NCI-H748 treated with DMSO at 0.1 percent for 48 hours (cell line): ENCODE measurements at places on chromosomes 5 and 9.

DNA sequence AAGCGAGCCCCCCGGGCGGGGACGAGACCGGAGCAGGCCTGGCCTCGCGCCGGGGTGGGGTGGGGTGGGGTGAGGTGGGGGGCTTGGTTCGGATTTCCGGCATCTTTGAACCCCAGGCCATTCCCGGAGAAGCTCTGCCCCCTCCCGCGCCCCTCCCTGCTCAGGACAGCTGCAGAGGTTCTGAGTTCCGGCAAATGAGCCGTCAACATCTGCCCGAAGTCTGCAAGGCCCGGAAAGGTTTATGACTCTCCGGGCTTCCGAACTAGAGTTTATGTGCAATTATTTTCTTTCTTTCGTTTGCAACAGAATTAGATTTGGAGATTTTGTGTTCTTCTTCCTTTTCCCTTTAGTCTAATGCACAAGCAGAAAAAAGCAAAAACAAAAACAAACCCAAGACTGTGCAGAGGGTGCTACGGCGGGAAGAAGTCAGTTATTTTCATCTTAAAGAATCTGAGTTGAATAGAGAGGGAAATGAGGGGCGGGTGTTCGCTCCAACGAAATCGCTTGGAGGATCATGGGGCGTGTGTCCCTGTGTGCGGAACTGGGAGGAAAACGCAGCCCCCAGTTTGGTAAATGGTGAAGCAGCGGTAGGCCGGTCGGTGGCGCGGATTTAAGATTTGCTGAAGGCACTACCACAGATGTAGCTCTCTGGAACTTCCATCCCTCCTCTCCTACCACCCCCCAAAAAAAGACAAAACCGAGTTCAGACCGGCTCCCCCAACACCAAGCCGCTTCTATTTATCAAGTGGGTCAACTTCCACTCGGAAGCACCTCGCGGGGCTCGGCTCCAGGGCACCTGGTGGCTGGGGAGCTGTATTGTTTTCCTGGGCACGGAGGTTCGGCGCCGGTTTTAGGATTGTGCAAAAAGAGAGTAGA is 4.8 kb downstream of the LHX2 start:
- no peak for DNase-seq

DNA sequence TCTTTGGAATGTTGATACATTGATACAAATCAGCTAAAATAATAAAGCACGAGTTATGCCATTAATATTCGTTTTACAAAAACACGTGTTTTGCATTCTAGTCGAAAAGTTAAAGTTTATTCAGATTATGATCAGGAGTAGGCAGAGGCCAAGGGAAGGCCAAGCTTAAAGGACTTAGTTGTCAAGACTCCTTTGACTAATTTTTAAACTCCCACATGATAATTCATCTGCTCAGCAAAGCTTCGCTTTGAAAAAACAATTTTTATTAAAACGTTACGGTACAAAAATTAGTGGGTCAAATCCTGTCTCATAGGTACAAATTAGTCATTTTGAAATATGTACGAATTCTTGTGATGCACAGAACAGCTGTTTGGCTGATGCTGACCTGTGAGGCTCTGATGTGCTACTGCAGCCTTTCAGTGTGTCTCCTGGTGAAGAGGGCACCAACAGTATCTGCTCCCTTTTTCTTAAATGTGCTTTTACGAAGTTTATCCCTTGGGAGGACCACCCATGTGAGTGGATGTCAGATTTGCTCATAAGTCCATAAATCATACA is 23.0 kb upstream of the NR3C1 start:
- DNase-seq = no peak

- no peak for DNase-seq
Measured at GRCh38 chr5:104845541-104845940, 1283.0 kb upstream of the NUDT12 start.

GRCh38 chr5:176500511-176500910 is 36.7 kb downstream of the RNF44 start:
- no peak for DNase-seq

GRCh38 chr5:170896779-170897178 is 35.0 kb downstream of the RANBP17 start:
- no peak for DNase-seq

DNA sequence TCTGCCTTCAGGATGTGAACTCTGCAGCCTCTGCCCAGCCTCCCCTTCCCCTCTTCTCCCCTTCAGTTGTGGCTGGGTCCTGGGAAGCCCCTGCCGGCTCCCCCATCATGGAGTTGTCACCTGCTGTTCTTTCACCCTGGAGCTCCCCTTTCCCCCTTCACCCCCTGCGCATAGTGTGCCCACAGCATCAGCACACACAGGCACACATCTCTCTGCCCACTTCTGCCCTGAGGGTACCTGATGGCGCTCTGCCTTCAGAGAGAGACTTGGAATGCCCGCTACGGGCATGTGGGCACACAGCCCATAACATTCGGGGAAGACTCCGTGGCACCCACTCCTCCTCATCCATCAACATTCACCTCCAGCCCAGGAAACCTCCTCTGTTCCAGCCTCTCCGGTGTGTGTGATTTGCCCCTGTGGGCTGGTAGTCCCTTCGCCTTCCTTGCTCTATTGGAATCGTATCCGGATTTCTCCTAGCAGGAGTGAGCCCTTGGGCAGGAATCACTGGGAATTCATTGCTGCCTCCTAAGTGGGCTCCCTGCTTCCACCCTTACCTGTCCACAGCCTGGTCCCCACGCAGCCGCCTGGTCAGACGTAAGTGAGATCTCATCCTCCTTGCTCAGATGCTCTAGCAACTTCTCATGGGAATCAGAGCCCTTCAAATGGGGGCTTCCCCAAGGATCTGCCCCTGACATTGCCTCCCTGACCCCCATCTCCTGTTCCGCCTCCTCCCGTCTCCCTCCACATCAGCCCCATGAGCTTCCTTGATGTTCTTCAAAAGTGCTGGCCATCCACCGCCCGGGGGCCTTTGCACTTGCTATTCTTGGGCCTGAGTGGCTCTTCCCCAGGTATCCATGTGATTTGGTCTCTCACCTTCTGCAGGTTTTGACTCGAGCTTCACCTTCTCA is 61.5 kb upstream of the CTSL start:
- no peak for DNase-seq

DNA sequence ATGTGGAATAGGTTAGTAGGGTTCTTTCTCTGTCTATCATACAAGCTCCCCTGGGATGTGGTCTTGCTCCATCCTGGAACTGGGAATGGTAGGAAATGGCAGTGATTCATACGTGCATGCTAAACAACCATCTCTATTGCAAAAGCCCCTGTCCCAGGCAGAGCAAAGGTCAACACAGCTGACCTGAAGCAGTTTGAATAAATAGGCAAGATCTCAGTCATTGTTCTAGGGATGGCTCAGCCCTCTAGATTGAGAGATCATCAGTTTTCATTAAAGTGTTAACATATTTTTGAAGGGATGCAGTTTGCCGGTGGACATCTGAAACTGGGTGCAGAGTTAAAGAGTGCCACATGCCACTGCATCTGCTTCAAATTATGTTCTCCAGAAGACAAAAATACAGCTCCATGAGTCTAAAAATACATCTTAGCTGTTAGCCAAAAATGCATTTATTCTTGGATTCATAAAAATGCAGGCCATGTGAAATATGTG is 224.1 kb downstream of the ESM1 start:
- DNase-seq = no peak

GRCh38 chr9:114318416-114318815 is 4.5 kb upstream of the ORM1 start:
- DNase-seq = no peak

DNA sequence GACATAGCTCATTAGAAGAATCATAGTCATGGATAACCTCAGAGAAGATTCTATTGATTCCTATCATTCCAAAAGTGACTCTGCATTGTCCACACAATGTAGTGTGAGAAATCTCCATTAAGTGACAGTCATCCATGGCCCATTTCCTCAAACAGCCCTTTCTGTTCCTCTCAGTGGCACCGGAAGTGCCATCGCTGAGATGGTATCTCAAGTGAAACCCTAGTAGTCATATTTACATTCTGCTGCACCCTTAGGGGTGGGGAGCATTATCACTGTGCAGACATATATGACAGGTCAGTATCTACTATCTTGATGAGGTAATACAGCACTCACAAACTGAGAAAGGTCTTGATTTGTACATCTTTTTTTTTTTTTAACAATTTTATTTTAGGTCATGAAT is 55.4 kb upstream of the MIER3 start:
- no peak for DNase-seq

DNA sequence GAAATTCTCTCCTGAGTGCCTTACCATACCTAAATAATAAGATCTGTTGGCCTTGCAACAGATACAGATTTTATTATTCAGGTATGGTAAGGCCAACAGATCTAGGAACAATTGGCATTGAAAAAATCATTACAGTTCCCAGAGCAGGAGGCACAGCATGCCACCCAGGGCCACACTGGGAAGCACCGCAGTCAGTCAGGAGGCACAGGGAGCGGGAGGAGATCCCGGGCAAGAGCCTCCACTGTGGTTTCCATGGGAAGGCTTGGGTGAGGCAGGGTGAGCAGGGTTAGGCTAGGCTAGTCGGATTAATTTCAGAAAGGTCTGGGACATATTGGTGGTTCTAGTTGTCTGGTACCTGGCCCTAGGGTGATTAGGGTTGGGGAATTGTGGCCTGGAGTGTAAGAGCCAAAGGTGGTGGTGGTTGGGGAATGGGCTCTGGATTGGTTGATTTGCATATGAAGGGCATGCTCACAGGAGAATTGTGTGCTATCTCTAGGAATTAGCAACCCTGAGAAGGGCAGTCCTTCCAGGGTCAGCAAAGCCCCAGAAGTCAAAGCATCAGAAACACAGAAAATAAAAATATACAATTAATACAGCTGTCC is 111.4 kb downstream of the PDE8B start:
- DNase-seq = no peak

- no peak for DNase-seq
Measured at GRCh38 chr5:63127054-63127453, 548.4 kb downstream of the LRRC70 start.

DNA sequence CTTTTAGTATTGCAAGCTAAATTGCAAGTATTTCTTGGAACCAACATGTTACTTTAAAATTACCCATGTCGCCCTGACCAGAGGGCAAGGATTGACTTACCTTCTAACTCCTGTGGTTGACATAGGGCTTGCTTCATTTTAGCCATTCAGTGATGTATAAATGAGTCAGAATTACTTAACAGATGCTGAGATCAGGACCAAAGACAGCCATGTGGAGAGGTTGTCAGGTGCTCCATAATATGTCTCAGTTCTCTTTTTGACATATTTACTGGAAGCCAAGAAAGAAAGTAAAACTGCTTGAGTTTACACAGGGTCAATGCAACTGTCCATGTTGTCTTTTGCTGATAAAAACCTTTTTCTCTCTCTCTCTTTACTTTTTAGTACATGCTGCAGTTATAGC is 33.2 kb downstream of the F2RL2 start:
- DNase-seq = no peak

DNA sequence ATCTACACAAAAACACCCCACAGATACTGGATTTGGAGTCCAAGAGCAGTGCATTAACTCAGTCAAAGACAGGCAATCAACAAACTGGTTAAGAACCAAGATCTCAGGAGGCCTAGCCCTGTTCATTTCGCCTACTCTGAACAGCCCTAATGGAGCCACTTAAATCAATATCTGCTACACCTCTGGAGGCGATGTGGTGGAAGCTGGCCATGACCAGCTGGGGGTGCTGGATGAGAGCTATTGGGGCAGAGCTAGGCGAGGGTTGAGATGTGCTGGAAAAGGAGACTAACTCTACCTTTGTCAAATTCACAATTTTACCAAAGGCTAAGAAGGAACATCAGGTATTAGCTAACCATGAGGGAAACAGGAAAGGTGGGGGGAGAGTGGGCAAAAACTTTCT is 23.3 kb upstream of the ARSB start:
- DNase-seq = no peak

DNA sequence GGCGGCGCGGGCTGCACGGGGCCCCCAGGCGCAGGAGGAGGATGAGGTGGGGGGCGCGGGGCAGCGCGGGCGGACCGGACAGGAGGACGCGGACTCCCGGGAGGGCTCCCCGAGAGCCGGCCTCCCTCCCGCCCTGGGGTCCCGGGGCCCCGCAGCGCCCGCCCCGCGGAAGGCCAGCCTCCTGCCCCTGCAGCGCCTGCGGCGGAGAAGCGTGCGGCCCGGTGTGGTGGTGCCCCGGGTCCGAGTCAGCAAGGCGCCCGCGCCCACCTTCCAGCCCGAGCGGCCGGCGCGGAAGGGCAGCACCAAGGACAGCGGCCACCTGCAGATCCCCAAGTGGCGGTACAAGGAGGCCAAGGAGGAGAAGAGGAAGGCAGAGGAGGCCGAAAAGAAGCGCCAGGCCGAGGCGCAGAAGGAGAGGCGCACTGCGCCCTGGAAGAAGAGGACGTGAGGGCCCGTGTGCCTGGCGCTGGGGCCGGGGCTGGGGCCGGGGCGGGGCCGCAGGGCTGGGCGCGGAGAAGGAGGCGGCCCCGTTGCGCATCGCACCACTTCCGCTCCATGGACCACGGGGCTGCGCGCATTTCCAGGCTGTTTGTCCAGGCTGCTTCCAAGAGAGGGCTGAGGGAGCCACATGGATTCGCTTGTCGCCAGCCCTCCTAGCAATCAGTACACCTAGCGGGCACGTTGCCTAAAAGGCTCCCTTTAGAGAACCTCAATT is 86.0 kb downstream of the ANKRD33B start:
- DNase-seq = no peak

GRCh38 chr5:178242416-178242815 is 9.8 kb upstream of the PHYKPL start:
- no peak for DNase-seq

GRCh38 chr9:101365181-101365580 is 19.6 kb downstream of the BAAT start:
- DNase-seq = no peak

- DNase-seq = no peak
Measured at GRCh38 chr9:14207352-14207995, 106.5 kb downstream of the NFIB start.

DNA sequence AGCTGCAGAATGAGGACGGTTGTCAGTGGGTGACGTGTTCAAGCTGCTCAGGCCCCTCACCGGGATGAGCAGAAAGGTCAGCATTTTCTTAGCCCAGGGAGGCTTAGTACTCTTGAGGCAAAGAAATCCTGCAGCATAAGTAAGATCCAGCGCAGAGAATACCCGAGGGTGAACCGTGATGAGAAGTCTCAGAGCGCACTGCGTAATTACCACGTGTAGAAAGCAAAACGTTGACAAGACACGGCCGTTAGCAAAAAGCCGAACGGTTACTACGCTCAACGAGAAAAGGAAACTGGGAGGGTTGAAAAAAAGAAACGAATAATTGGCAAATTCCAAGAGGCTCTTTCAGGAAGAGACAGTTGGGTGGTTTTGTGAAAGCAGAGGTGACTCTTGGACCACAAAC is 104.0 kb downstream of the COL23A1 start:
- DNase-seq = no peak

GRCh38 chr5:132260714-132261551 is 3.4 kb downstream of the PDLIM4 start:
- no peak for DNase-seq

GRCh38 chr9:36341936-36342577 is 58.0 kb downstream of the RNF38 start:
- DNase-seq = no peak

GRCh38 chr5:132927355-132928061 is 35.9 kb downstream of the AFF4 start:
- no peak for DNase-seq

GRCh38 chr9:121776001-121776738 is 124.7 kb downstream of the DAB2IP start:
- DNase-seq = no peak

GRCh38 chr5:38104497-38105230 is 153.7 kb upstream of the EGFLAM start:
- no peak for DNase-seq
